ENCODE measurements at places on chromosomes 6 and 20.
A peak's percentile ranks its signal among the peaks of the same experiment; 100 is the strongest.

- no peak for DNase-seq
These were observed 569.7 kb upstream of the CITED2 start for GRCh38 chr6:139944131-139944530.

DNA sequence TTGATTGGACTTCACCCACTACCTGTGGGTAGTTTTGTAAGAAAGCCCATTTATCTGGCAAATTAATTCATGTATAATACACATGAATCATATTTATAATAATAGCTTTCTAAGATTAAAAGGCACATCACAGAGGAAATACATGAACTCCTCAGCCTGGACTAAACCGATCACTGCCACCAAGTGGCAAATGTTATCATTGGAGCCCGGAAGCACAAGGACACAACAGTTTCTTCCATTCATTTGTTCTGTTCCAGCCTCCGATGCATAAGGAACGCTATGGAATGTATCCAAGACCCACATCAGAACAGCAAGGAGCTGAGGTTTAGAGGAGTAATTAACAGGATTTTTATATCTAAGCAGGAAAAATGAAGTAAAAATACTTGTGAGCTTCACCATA is 13.9 kb upstream of the IPCEF1 start:
- peak; percentile 21 for DNase-seq

DNA sequence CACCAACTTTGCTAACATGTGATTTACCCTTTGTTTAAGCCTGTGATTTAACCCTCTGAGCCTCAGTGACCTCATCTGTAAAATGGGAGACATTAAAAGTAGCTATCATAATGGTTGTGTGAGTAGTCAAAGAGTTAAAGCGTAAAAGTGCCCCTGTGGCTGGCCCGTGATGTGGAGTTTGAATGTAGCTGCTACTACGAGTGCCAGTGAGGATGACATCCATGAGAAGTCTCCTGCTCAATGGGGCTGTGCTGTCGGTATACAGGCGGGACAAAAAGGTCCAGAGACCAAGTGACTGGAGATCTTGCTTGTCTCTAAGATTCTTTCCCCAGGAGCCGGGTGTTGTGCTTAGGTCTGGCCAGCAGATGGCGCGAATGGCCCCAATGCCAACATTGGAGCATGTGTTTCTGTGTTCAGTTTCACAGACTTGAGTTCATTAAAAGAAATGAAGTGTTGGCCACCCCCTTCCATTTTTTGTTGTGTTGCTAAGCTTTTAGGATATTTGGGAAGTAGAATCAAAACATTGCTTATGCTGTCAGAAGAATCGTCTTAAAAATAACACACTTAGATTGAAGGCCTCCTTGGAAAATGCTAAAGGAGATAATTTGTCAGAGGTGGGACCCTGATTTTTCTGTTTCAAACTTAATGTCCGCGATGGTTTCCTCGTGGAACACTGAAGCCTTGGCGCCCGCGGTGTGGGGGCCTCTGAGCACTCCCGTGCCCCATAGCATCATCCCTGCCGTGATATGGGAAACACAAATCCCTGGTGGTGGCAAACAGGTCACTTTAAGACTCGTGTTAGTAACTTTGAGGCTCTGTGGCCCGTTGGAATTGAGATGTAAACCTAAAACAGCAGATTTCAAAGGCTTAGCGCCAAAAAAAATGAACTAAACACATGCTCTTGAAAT is 9.3 kb upstream of the RBM38 start:
- peak; percentile 63 for DNase-seq

GRCh38 chr6:402901-403658 is 11.5 kb downstream of the IRF4 start:
- no peak for DNase-seq

GRCh38 chr6:37489697-37490336 is 9.9 kb downstream of the CCDC167 start:
- no peak for DNase-seq

GRCh38 chr6:117267766-117268534 is 2.6 kb downstream of the VGLL2 start:
- DNase-seq: no peak

DNA sequence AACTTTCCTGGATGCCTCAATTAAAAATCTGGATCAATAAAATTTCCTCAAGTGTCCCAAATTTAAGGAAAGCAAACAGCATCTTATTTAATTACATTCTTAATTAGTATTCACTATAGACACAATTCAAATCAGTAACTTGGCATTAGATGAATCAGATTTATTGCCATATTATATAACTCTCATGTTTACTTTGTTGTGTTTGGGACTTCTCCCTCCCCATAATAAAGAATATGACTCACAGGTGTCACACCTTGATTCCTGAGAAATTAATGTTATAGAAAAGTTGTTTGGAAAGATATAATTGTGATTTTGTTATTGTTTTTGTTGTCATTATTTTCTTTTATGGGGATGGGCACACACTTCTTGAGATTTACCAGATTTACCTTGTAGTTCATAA is 18.4 kb downstream of the EYA4 start:
- no peak for DNase-seq

DNA sequence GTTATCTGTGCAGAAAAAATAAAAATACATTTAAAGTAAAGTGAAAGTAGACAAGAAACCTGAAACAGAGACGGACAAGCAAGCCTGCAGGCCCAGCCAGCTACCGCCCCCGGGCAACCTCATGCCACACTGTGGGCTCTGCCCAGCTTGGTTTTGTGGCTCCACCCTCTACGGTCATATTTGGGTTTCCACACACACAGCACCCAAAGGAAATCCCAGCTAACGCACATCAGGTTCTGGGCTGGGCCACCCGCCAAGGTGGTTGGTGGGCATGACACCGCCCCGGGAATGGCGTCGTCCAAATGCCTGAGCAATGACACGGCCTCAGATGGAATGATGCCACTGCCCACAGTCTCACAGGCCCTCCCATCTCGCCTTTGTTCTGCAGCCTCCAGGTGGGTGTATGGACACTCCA is 22.9 kb downstream of the FAM110A start:
- DNase-seq: peak; percentile 27

DNA sequence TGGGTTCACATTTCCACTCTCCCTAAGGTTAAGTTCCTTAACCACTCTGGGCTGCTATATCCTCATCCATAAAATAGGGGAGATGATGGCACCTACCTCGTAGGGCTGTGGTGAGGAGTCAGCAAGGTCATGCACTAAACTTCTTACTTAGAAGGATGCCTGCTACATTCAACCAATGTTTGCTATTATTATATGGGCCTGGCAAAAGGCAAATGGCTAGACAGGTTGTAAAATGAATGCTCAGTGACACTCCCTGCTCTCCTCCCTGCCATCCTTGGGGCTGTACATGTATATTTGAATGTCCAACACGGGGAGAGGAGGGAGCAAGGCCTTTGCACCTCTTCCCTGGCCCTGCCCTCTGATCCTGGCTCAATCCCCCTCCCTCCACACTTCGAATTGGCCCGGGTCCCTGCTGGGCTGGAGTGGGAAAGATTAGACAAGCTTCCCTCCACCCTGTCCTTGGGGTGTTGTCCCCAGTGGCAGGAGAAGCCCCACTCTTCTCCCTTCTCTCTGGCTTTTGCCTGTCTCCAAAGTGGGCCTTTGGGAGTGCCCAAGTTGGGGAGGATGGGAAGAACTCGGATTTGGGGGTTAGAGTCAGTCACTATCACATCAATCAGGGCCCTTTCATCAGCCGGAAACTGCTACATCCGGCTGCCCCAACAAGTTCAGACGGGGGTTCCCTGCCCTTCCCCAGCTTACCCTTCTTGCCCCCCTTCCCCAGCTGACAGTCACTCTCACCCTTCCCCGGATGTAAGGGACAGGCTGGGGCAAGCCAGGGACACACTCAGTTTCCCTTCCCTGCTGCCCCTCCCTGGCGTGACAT is 36.3 kb upstream of the VEGFA start:
- peak; percentile 4 for DNase-seq

DNA sequence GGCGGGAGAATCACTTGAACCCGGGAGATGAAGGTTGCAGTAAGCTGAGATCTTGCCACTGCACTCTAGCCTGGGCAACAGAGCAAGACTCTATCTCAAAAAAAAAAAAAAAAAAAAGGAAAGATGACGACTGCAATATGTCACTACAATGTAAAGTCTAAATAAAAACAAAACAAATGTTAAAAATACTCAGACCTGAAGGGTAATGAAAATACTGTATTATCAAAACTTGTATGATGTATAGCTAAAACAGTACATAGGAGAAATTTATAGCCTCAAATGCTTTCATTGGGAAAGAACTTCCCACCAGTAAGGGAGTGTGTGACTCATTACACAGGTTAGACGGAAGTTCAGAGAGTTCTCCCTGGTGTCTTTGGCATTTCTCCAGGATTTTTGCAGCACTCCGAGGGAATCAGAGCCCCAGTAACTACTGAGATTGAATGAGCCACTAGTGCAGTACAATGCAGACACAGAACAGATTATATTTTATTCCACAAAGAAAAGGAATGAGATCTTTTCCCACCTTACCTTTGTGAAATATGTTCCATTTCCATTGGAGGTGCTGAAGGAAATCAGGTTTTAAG is 12.5 kb upstream of the RALGAPB start:
- DNase-seq: no peak

DNA sequence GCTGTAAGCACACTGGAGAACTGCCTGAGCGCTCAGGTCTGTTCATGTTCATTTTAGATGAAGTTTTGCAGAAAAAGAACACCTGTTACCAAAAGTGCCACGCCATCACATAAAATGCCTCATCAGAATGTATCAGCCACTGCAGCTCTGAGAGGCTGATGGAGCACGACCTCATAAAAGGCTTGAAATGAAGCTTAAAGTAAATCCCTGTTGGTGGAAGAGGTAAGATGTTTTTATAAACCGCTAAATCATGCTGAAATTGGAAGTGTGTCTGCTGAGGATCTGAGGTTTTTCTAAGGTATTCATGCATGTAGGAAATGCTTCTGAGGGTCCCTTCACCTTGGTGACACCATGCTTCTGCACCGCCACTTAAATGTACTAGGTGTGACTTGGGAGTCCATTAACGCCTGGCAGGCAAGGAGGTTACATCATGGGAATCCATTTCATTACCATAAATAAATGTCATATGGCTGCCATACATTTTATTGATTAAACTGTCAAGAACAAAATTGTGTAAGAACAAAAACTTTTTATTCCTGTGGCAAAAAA is 363.1 kb upstream of the AGPAT4 start:
- no peak for DNase-seq

DNA sequence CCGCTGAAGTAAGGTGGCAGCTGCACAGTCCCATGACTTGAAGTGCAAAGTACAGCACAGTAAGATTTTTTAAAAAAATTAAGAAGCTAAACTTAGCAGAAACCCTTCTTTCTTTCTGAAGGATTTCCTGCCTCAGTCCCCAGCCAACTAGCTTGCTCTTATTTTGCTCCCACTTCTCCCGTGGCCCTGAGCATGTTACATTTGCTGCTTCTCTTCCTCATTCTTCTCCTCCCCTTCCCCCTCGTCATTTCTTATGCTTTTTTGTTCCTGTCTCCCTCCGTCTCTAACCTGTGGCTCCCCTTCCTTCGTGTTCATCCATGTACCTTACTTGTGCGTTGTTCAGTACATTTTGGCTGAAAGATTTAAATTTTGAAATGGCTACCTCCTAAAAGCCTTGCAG is 123.0 kb downstream of the SASH1 start:
- no peak for DNase-seq

DNA sequence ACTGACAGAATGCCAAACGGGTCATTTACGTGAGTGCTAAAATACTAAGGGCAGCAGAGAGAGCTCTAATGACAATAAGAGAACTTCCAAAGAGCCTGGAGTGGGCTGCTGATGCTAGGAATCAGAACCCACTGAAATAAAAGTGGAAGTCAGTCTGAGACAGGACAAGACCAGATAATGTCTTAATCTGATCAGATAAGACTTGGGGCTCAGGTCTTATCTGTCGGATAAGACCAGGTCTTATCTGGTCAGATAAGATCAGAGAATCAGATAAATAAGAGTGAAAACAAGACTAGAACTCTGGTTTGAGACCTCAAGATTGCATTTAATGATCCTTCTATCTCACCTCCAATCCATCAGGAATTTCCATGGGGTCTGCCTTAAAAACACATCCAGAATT is 18.6 kb downstream of the LRP11 start:
- no peak for DNase-seq

Data from stimulated activated naive CD4-positive, alpha-beta T cell (primary cell).